ENCODE measurements at places on chromosomes 13 and 19. TPM values are rescaled to one million over a fixed set of nuclear protein-coding genes. Genes with fewer than 3 reads are reported as not detected.

DNA sequence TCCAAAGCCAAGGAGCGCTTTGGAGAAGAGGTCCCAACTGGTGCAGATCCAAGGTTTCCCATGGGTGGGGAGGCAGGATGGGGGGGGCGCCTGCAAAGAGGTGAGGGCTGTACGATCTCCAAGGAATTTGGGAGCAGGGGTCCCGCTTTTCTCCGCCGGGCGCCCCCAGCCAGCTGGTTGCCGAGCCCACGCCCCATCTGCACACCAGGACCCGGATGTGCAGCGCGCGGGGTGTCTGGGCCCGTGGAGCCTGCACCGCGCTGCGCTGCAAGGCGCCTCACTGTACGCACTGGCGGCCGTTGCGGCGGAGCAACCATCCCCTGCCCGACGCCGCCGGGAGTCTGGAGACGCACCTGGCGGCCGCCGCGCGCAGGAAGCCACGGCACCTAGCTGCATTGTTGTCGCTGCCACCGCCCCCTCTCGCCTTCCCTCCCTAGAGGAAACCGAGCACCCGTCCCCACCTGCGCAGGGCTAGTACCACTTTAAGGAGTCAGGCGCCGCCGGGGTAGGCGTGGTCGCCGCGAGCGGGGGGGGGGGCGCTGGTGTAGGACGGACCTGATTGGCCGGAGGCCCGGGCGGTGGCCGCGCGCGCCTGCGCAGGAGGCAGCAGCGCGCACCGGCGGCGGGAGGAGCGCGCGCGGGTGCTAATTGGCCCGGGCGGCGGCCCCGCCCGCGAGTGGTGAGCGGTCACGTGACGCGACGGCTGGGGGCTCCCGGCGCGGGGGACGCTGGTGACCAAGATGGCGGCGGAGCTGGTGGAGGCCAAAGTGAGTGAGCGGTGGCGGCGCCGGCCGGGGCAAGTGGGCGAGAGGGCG, at the start of gene PIAS4:
PIAS4 (plus strand) TSS at position 716 of the 815 bp plus-strand sequence; CDS start at position 741, 25 bp downstream.
- DNase-seq = peak; percentile 93

The GZMM gene
- 0.17 TPM for total RNA-seq

DNA sequence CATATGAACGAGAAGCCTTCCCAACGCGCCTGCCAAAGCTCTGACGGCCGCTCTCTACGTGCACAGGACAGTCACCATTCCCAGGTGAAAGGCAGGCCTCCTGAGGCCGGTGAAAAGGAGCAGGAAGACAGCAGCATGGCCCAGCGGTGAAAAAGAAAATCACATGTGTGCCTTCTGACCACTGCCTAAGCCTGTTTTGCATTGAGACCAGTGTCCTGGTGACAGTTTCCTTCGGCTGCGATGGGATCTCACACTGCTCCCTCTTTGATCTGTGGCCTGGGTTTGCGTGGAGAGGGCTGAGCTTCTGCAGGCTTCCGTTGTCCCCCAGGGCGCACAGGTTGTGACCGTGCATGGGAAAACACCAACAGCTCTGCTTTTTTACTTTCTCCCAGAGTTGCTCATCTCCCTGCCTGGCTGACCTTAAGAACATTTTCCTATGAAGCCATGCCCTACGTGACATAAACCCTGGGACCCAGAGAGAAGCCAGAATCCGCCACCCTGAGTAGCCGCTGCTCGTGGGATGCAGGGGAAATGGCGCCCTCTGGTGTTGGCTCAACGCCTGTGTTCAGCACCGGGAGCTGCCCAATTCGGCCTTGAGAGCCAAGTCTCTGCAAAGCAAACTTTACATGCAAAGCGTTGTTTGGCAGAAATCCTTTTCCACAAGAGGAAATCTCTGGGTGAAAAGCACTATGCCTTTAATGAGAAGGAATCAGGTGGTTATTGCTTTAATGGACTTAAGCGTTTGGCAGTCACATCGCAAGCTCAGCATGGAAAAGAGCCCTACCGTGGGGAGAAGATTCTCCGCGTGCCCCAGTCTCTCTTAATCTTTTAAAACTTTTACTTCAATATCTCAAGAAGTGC, 112.2 kb upstream of the GPR12 start:
- peak; percentile 58 for DNase-seq

The PCDH20 gene
- 0.06 TPM for total RNA-seq

DNA sequence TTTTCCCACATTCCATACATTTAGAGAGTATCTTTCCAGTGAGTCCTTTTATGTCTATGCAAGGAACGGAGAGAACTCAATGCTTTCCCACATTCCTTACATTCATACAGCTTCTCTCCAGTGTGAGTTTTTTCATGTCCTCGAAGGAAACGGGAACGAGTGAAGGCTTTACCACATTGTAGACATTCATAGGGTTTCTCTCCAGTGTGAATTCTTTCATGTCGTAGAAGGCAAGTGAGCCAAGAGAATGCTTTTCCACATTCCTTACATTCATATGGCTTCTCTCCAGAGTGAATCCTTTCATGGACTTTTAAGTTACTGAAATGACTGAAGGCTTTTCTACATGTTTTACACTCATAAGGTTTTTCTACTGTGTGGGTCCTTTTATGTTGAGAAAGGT, 17.1 kb downstream of the ZNF823 start:
- no peak for DNase-seq

GRCh38 chr19:45872095-45872919, 8.2 kb downstream of the FOXA3 start:
- DNase-seq = no peak

DNA sequence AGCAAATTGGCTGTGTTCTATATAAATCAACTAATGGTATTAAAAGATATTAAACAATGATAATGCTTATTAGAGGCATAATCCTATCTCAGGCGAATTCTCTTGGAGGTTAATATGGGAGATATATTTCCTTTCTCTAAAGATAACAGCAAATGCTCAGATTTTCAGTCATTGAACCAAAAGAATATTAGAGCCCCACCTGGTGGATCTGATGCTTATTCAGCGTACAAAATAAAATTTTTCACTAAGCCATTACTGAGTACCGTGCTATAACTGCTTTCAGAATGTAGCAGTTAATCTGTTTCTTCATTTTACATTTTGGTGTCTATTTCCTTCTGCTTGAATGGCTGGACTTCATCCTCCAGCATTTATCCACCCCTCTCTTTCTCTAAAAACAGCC, 143.3 kb upstream of the IPO5 start:
- DNase-seq = peak; percentile 24

DNA sequence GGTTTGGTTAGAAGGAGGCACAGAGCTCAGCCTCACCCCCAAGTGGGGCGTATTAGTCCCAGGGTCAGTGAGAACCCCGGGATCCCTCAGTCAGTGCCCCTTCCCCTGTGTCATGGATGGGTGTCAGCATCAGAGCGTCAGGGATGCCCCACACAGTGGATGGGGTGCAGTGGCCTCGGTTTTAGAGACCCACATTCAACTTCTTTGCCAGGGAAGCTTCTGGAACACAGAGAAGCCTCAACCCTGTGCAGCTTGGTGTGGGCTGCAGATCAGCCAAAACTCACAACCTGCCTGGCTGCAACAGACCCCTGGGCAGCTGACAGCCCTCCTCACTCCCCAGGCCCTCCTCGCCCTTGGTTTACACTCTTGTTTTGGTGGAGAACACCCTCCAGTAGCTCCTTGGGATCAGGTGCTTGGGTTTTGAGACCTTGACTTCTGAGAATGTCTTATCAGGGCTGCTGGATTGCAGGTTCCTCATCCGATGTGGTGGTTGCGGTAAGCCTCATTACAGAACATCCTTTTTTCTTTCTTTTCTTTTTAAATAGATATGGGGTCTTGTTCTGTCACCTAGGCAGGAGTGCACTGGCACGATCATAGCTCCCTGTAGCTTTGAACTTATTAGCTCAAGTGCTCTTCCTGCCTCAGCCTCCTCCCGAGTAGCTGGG, 11.0 kb downstream of the ZNF333 start:
- DNase-seq = no peak

The NLRP7 gene
- not detected for total RNA-seq

The LTBP4 gene
- total RNA-seq = 54.8 TPM

The AMH gene
- total RNA-seq = 4.6 TPM

DNA sequence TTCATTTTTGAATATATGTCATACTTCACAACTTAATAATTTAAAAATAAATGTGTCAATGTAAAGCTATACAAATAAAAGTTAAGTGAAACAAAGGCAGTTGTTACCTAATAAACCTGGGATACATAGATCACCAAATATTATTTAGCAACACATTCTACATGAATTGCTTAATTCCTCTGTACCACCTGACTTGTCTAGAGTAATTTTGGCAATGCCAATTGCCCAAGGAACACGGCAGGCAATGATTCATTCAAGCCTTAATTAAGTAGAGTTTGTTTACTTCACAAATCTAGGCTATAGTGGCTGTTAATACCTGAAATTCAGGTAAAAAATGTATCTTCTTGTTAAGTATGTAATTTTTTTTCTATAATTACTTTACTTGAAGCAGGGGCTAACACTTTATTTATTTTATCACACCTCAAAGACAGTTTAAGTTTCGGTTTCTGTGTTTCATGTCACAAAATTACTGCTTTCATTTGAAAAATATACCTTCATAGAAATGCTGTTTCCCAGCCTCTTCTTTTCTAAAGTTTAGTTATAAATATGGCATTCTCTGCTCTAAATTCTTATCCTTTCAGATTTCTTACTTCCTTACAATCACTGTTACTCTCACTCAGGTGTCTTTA, 705.7 kb downstream of the SLITRK5 start:
- no peak for DNase-seq

DNA sequence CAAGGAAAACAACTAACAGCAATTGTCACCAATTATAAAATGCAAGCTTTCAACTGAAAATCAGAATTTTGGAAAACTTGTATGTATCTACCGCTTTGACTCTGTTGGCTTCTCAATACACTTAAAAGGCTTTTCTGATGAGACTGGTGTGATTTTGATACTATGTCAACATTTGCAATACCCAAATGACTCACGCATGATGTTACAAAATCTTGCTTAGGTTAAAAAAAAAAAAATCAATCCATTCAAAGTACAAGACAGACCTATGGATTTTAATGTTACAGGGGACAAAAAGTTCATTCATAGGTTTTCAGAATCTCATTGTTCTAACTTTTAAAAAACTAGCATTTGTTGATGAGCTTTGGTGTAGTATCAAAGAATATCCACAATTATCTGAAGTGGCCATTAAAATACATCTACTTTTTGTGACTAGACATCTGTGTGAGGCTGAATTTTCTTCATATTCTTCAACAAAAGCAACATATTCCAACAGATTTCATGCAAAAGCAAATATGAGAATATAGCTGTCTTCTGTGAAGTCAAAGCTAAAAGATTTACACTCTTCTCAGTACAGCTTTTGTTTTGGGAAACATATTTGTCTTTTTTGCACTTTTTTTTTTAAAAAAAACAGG, 10.7 kb downstream of the ELF1 start:
- DNase-seq = no peak

DNA sequence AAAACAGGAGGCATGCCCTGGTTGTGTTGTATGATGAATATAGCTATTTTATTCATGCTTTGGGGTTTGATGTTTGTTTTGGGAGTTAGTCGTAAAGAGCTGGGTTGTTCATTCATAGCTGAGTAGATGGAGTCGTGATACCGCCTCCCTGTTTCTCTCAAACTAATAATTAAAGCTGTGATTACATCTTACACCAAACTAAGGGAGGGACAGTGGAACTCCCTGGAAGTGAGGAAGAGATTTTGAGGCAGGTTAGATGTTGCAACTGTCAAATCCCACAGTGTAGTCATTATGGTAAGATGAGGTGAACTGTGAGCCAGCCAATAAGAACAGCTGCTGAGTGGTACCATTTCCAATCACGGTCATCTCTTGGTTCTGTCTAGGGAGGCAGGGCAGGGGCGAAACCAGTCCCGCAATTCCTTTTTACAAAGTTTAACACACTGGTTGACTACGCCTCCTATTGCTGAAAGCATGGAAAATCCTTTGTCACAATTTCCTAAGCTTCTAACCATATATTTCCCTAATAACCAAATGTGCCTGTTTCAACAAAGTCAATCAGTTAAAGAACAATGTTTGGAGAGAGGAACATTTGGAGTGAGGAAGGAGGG, 207.6 kb upstream of the SERP2 start:
- DNase-seq = no peak

- DNase-seq = peak; percentile 57
These were observed 44.6 kb downstream of the ZNF787 start for GRCh38 chr19:56076498-56076897.

DNA sequence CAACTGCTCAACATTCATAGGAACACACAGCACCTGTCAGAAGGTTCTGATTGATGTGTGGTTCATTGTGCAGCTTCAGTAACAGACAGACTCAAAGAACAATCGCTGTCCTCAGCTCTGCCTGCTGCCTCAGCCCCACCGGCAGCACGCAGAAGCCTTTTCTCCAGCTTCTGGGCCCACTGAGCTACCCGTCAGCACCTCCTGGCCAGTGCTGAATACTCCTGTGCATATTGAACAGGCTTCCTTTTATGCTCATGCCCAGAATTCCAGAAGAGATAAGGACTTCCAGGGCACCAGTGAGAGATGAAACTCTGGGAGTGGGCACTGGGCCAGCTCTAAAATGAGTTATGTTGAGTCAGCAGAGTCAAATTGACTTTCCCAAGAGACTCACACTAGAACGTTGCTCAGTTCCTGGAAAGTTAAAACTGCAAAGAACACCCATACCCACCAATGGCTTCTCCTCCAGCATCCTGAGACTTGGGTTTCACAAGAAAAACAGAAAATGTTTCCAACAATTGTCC, 119.3 kb downstream of the COL4A1 start:
- no peak for DNase-seq

The MEF2B gene
- 2.9 TPM for total RNA-seq

DNA sequence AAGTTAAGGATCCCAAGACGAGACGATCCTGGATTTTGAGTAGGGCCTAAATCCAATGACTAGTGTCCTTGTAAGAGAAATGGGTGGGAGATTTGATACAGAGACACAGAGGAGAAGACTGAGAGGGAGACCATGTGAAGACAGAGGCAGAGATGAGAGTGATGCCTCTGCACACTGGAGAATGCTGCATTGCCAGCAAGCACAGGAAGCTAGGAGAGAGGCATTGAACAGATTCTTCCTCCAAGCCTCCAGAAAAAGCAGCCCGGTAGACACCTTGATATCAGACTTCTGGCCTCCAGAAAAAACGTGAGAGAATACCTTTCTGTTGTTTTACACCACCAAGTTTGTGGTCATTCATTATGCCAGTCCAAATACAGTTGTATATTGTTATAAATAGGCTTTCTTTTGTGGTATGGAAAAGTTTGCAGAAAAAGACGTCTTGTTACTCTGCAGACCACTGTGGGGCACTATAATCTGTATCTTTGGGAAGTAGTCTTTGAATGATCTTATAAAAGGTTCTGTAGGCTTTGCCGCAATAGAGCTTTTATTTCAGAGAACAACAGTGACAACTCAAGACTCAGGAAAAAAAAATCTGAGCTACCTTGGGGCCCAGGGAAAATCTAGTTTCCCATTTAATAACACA, 17.9 kb upstream of the RFC3 start:
- peak; percentile 82 for DNase-seq

GRCh38 chr13:106680796-106681472, 113.0 kb upstream of the ARGLU1 start:
- no peak for DNase-seq

- no peak for DNase-seq
These were observed 886 bp downstream of the MFSD12 start for GRCh38 chr19:3556423-3556977.

All from G401 (cell line).